Activated CD8-positive, alpha-beta T cell treated with anti-CD3 and anti-CD28 coated beads for 36 hours (primary cell): ENCODE measurements at places on chromosomes 6 and 20. TPM values are rescaled to one million over a fixed set of nuclear protein-coding genes. Genes with fewer than 3 reads are reported as not detected.

Gene SLC35B3
- 7.1 TPM for total RNA-seq

Gene SEMG1
- not detected for total RNA-seq

Gene LRFN2
- not detected for total RNA-seq

Gene FAM209B
- total RNA-seq: 1.0 TPM

Gene LTB
- total RNA-seq: 368 TPM
